ENCODE measurements at places on chromosomes 7 and 10.

DNA sequence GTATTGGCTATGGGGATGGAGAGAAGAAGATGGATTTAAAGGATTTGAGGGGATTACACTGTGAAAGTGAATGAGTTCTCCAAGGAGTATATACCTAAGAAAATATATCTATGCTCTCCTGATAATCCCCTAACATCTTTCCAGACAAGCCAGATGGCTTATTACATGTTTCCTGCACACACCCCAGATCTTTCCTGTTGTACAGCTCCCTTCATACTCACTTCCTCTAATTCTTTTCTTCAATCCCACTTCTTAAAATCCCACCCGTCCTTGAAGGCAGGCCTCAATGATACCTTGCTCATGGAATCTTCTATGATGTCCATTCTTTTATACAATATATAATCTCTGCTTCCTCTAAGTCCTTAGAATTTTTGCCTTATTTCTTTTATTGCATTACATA lies 317.2 kb upstream of the DGKB start:
- no peak for DNase-seq

DNA sequence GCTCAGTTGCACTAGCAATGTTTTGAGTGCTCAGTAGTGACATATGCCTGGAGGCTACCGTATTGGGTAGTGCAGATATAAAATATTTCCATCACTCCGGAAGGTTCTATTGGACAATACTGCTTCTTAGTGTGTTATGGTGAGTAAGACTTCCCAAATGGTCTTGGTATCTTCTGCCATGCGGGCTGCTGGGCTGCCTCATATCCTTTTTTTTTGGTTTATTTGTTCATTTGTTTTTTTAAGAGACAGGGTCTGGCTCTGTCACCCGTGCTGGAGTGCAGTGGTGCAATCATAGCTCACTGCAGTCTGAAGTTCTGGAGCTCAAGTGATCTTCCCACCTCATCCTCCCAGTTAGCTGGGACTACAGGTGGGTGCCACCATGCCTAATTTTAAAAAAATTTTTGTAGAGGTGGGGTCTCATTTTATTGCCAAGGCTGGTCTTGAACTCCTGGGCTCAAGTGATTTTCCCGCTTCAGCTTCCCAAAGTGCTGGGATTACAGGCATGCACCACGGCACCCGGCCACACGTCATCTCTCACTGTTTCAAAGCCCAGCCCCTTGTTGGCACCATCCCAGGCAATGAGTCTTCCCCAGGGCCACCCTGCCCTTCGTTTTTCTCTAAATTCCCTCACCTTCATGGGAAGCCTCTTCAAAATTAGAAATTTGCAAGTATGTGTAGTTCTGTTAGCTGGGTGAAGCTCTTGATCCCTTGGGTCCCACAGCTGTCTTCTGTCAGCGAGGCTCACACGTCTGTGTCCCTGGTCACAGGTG lies 111.0 kb upstream of the KLF14 start:
- no peak for DNase-seq

DNA sequence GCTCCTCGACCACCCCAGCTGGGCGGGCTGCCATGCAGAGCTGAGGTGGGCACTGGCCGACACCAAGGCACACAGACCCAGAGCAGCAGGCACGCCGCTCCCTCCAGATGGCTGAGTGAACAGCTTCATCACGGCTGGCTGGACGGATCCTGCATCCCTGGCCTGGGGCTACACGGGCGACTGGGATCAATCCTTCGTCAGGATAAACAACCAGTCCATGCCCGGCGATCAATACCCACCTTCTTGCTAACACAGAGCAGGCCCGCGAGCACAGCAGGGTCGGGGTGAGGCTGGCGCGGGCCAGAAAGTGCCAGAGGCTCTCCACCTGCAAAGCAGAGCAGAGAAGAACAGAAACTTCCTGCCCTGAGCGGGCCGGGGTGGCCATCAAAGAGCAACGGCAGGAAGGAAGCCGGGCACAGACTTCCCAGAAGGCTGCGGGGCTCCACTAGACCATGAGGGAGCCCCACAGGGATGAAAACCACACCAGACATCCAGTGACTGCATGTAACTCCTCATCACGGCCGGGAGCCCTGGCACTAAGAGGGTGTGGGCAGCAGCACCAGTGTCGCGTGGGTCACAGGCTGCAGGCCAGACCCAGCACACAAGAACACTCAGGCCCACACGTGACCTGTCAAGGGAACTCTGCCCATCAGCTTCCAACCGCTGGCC lies 166.4 kb downstream of the MAD1L1 start:
- DNase-seq, result no peak

DNA sequence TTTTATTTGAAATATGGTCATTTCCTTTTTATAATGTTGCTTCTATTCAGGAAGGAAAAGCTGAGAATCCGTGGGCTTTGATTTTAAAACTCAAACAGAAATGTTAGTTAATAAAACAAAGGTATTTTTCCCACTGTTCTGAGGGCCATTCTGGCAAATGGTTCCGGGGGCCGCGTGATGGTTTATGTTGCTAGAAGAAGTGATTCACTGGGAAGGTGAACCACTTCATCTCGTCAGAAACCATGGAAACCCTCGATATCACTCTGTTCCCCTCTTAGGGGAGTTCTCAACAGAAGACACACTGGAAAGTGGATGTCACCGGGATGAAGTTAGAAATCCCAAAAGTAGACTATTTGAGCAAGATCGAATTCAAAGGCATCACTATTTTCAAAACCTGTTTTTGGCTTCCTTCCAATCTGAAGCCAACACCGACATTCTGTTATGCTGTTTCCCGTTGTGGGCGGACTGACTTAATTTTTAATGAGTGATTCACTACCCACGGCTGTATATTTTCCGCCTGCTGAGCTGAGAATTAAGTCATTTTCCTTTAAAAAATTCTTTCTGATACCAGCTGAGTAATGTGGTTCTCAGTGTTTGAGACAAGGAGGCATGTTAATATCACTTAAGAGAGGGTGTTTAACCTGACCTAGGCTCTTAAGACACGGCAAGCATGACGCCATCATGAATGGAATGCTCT lies 84.1 kb downstream of the PTPRE start:
- DNase-seq, result no peak

DNA sequence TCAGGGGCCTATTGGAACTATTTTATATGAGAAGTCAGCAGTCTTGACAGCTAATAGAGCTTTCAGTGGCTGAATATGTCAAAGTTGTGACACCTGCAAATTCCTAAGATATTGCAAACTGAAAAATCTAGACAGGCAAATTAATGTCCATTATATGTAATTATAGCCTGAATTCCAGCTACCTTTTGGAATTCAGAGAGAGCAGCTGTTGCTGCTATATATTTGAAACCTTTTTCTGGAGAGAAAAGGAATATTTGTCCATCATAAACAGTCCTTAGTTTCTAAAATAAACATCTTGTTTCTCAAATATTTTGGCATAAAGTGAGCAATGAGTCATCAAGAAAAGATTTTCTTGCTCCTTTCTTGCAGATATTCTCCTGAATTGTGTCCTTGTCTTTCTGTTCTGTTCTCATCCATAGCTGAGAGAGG lies 408.9 kb upstream of the SEMA3D start:
- DNase-seq, result no peak

GRCh38 chr7:96737545-96738050 lies 28.0 kb upstream of the SEM1 start:
- no peak for DNase-seq

- DNase-seq, result no peak
These were observed 117.2 kb downstream of the ANLN start for GRCh38 chr7:36506820-36507219.

DNA sequence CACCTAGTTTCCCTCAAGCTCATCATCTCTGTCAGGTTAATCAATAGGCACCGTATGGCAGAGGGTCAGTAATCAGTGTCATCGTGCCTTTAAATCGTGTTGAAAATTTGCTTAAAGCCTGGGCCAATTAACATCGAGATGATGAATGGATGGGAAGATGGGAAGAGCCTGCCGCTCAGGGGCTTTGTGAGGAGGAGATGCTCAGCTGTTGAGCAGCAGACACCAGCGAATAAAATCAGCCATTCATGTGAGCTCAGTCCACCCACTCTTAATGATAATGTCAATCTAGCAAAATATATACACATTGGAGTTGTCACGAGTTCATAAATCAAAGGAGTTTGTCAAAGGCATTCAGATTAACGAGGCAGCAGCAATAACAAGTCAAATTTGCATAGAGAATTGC lies 97.7 kb downstream of the BTRC start:
- DNase-seq, result no peak
